Peyer's patch (tissue), 4 donors: ENCODE measurements at places on chromosomes 16 and 17. TPM values are rescaled to one million over a fixed set of nuclear protein-coding genes. Genes with fewer than 3 reads are reported as not detected.

- peaks cover 22% of the 10 kb centered on the region for H3K27me3 ChIP-seq
- no peak for DNase-seq
- H3K4me3 ChIP-seq: peak within 1 kb of the TSS; percentile 27
These were observed at the start of gene JPH3 for GRCh38 chr16:87602001-87602775. Gene JPH3 (plus strand): TSS chr16:87602508. CDS start chr16:87603147, 639 bp downstream.

GRCh38 chr16:25034911-25035310 is 19.7 kb upstream of the ARHGAP17 start:
- no peaks in the 10 kb centered on the region for H3K27me3 ChIP-seq
- peaks cover 21% of the 10 kb centered on the region for H3K4me1 ChIP-seq
- H3K27ac ChIP-seq: no peak overlapping the region
- H3K36me3 ChIP-seq: no peaks in the 10 kb centered on the region

DNA sequence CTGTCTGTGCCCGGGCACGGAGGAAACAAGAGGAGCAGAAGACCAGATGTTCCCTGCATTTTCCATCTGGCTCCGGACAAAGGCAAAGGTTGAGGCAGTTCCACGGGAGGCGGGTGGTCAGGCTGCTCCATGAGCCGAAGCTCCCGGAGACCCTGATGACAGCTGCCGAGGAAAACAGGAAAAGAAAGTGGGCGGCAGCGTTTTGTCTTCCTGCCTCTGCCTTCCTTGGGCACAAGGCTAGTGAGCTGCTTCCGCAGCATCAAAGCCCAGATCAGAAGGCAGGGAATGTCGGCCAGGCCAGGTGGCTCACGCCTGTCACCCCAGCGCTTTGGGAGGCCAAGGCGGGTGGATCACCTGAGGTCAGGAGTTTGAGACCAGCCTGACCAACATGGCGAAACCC is 16.2 kb downstream of the SLC43A2 start:
- no peak overlapping the region for H3K27ac ChIP-seq
- no peak overlapping the region for H3K4me3 ChIP-seq
- peaks cover 41% of the 10 kb centered on the region for H3K36me3 ChIP-seq

- peak overlapping the region; percentile 99 for H3K27ac ChIP-seq
- no peak overlapping the region for H3K4me3 ChIP-seq
- no peak for DNase-seq
These were observed 3.3 kb downstream of the CLDN7 start for GRCh38 chr17:7258731-7259554.

DNA sequence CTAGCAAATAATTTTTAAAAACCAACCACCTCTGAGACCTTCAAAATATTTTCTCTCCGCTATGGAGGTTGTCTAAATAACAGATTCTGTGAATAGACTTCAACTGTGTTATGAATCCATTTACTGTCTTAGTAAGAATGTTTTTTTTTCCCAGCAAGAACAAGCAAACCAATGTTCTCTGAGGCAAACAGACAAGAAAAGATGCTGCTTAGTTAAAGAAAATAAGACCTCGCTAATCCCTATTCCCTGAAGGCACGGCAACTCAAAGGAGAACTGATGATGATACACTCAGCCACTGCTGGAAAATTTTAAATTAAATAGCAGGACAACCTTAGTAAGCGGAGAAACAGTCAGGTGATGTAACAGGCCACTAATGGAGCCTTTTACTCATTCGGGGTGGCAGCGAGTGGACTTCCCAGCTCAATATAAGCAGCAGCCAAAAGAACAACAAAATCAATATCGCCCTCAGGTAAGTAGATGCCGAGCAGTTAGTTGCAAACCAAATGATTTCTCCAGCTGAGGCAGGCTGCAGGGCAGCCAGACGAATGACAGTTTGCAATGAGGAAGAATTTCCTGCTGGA is 81.8 kb downstream of the CPPED1 start:
- no peaks in the 10 kb centered on the region for H3K4me1 ChIP-seq
- no peak overlapping the region for H3K4me3 ChIP-seq

GRCh38 chr17:37118366-37119137 is 169.8 kb downstream of the AATF start:
- H3K4me3 ChIP-seq: no peak overlapping the region
- no peaks in the 10 kb centered on the region for H3K36me3 ChIP-seq
- no peaks in the 10 kb centered on the region for H3K27me3 ChIP-seq

DNA sequence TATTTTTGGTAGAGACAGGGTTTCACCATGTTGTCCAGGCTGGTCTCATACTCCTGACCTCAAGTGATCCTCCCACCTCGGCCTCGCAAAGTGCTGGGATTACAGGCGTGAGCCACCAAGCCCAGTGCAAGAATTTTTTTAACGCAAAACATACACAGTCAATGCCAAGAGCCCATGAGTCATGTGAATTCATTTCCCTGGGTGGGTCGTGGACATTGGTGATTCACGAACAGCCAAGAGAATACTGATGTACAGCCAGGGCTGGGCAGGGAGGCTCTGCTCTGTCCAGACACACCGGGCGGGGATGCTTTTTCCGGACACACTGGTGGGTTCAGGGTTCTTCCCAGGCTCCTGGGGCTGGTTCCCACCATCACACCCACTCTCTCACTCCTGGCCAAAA is 17.7 kb downstream of the SLC38A8 start:
- no peak overlapping the region for H3K27ac ChIP-seq
- no peaks in the 10 kb centered on the region for H3K4me1 ChIP-seq

DNA sequence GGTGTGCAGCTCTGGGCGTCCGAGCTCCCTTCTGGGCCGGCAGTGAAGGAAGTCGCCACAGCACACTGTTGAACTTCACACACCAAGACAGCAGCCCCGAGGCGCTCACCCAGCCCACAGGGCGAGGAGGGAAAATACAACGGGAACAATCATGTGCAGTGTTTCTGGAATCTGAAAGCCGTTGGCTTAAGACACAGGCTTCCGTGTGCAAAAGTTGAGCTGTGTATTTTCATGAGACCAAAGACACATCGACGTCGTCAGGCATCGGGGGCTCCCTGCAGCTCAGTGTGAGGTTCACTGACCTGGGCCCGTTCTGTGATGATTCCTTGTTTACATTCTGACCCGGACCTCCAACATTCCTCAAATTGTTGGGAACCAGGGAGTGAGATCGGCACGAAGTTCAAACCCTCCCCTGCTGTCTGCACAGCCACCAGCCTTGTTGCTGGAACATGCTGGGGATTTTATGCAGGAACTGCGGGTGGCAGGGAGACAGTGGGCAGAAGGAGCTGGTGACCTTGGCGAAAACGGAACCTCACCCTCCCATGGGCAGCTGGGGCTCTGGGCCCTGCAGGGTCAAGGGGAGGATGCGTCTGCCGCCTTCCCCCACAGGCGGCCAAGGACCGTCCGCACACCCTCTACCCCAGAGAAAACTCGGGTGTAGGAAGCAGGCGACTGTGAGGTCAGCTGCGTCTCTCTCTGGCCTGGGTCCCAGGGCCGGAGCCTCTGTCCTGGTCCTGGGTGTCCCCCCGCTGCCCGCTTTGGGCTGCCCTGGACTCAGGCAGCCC is 72.2 kb downstream of the METRNL start:
- DNase-seq: no peak
- H3K36me3 ChIP-seq: no peaks in the 10 kb centered on the region
- no peaks in the 10 kb centered on the region for H3K4me1 ChIP-seq
- H3K4me3 ChIP-seq: no peak overlapping the region

GRCh38 chr17:75950855-75951554 is 10.2 kb upstream of the FBF1 start:
- DNase-seq: no peak
- H3K4me1 ChIP-seq: no peaks in the 10 kb centered on the region
- H3K4me3 ChIP-seq: no peak overlapping the region
- peaks cover 7% of the 10 kb centered on the region for H3K36me3 ChIP-seq

- no peaks in the 10 kb centered on the region for H3K36me3 ChIP-seq
- H3K27ac ChIP-seq: no peak overlapping the region
- no peak overlapping the region for H3K4me3 ChIP-seq
- H3K4me1 ChIP-seq: no peaks in the 10 kb centered on the region
- DNase-seq: no peak
These were observed 280.0 kb downstream of the RBFOX1 start for GRCh38 chr16:7612671-7613070.

GRCh38 chr17:4716081-4716480 is 5.6 kb downstream of the ARRB2 start:
- no peak overlapping the region for H3K4me3 ChIP-seq
- peaks cover 46% of the 10 kb centered on the region for H3K36me3 ChIP-seq

DNA sequence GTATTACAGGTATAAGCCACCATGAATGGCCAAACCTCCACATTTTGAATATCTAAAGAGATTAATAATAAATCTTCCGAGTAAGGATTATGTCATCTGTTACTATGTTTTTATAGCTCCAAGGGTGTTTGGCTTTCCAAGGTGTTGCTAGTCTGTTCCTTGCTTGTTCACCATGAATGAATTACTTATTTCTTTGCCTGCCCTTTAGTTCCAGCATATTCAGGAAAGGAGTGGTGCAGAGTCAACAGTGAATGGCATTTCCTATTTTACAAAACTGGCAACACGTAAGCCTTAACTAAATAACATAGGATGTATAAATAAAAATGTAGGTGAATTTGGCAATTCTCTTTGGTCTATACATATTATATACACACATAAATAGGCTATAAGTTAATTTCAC is 70.3 kb downstream of the MYO1D start:
- no peaks in the 10 kb centered on the region for H3K4me1 ChIP-seq
- H3K36me3 ChIP-seq: no peaks in the 10 kb centered on the region
- H3K27me3 ChIP-seq: no peaks in the 10 kb centered on the region
- no peak for DNase-seq
- H3K4me3 ChIP-seq: no peak overlapping the region

DNA sequence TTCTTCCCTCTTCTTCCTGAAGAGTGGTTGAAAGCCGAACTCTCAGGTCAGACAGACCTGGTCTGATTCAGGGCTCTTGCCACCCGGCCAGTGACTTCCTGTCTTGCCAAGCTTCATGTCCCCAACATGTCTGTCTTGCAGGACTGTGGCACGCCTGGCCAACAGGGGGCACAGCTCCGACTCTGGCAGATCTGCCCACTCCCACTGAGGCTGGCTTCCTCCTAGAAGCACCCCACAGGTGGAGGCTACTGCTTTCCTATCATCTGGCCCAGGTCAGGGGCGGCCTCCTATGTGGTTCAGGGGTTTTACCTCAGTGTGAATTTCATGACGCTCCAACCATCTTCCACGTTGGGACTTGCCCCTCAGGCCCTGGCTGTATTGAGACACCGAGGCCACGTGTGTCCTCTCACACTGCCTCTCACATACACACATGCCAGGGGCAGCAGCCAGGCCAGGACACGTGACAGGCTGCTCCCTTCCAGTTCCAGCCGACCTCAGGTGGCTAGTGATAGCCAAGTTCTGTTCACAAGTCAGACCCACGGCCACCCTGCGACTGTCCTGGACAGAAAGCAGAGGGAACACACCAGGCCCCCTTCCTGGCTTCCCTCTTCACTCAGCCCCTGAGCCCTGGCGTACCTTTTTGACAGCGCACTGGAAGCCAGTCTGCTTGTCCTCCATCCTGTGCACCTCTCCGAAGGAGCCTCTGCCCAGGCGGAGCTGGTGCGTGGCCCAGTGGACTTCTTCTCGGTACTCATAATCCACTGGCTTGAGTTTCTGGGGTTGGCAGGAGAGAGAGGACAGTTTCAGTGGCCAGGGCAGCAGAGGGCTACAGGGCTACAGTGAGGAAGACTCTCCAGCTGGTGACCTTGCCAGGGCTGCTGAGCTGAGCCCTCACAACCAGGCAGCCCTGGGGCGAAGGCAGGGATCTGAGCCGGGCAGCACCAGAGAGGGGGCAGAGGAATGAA is 22.6 kb upstream of the SPATA32 start:
- H3K27ac ChIP-seq: peak overlapping the region; percentile 39
- peaks cover 74% of the 10 kb centered on the region for H3K36me3 ChIP-seq
- H3K4me1 ChIP-seq: no peaks in the 10 kb centered on the region
- H3K27me3 ChIP-seq: no peaks in the 10 kb centered on the region

DNA sequence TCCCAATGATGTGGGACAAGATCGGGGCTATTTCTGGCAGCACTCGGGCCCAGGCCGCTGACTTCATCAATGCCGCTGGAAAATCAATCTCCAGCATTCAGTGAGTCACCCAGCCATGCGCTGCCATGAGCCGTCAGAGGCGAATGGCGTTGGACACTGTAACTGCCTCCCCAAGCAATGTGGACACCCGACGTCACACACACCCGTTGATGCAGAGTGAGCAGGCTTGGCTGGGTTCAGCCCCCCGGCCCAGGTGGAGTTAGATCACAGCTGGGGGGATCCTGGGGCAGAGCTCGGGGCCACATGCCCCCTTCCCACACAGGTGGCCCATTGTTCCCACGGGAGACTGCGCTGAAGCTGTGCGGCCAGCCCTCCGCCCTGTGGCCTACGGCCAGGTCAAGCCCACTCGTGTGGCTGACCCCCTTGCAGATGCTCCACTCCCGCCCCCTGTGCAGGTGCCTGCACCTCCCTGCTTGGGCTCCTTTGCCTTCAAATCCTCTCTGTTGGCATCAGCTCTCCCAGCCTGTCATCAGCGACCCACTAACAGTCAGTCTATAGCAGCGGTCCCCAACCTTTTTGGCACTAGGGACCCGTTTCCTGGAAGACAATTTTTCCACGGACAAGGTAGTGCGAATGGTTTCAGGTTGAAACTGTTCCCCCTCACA is 89.9 kb downstream of the TBC1D16 start:
- no peaks in the 10 kb centered on the region for H3K36me3 ChIP-seq
- H3K27me3 ChIP-seq: no peaks in the 10 kb centered on the region
- DNase-seq: peak; percentile 36
- H3K4me3 ChIP-seq: no peak overlapping the region

The KRT17 gene
- not detected for total RNA-seq

The LITAFD gene
- total RNA-seq: not detected

The SLFN12 gene
- 9.4 TPM for total RNA-seq

The RNF135 gene
- 18.4 TPM for total RNA-seq

The DNAH2 gene
- 0.83 TPM for total RNA-seq

The MT1A gene
- total RNA-seq: not detected

The CDH8 gene
- total RNA-seq: not detected
